ENCODE measurements at places on chromosomes 16 and 17.

DNA sequence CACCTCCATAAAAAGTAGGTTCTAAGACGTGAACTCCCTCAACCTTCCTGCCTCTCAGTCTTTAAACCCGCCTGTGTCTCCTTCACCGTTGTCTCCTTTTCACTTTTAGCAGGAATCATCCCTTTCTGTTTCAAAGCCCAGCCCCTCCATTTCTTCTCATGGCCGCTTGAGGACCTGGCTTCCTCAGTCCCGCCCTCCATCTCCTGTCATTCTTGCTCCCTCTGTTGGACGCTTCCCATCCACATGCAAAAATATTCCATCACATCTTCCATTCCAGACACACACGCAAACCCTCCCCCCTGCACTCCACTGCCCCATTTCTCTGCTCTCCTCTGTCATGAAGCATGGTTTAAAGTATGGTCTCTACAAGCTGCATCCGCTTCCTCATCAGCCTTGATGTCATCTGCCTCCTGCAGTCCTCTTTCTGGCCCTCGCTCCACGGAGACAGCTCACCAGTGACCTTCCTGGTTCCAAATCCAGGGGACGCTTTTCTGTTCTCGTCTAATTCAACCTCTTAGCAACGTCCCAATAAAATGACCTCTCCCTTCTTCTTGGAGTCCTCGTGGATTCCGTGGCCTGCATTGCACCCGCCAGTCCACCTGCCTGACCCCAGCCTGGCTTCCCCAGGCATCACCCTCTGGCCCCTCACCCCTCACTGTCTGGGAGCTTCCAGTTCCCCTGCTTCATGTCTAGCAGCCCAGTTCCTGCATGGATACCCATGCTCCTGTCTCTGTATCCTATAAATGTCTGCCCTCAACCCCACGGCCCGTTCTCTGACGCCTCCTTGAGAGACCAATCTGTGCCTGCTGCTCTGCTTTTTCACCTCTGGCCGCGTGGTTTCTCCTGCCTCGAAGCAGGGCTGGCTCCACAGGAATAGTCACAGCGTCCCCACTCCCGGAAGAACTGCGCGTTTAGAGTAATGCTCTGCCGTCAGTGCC is 26.2 kb downstream of the ANKRD40 start:
- DNase-seq = peak; percentile 88

DNA sequence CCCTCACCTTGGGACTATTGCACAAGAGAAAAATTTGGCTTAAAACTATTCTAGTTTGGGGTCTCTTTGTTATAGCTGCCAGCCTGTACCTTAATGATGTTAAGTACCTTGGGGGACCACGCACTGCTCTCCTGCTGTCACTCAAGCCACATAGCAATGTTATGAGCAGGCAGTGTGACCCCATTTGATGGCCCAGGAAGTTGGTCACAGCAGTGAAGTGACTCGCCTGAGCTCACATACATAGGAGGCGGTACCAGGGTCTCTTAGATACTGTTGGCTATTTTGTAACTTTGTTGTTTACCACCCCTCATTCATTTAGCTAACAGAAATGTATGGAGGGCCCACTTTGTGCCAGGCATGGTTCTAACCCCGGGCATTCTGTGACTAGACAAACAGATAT is 16.4 kb downstream of the KCNG4 start:
- no peak for DNase-seq

GRCh38 chr16:54118846-54119245 is 167.7 kb downstream of the IRX3 start:
- DNase-seq = no peak

GRCh38 chr16:84917492-84917891 is 93.8 kb downstream of the ZDHHC7 start:
- no peak for DNase-seq

DNA sequence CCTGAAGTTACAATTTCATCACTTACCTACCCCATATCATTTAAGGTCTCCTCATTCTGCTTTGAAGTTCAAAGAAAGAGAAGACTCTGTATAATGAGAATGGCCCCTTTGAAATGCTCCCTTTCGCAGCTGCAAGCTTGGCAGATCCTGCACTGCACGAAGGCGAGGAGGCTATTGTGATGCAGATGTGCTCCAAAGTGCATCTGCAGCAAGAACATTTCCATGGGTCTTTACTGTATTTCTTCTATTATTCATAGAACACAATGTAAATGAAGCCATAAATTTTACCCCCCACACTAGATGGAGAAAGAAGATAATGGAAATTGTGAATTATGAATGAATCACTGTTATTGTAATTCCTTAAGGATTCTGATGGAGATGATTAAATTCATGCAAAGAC is 178.7 kb downstream of the CHD9NB start:
- no peak for DNase-seq

GRCh38 chr16:87173294-87173893 is 143.8 kb downstream of the C16orf95 start:
- no peak for DNase-seq

- no peak for DNase-seq
Measured at GRCh38 chr17:3318336-3318735, 20.2 kb upstream of the OR3A1 start.

- no peak for DNase-seq
Measured at GRCh38 chr16:19110537-19111360, 3.0 kb upstream of the ITPRIPL2 start.

DNA sequence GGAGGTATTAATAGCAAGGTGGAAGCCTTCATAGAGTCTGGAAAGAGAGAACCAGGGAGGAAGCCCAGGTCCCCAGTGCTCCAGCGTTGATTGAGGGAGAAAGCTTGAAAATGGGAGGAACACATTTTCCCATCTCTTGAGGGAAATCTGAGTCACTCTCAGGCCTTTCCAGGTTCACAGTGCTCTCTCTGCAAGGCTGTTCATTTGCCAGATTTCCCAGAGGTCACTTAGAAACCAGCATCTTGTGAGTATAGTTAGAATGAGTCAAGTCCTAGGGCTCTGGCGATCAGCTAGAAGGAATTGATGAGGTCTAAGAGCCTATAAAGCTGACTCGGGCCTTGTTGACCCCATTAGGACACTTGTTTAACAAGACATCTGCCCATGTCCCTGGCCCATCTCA is 17.7 kb upstream of the ZNF594 start:
- DNase-seq = no peak

GRCh38 chr17:71921796-71922195 is 199.0 kb upstream of the SOX9 start:
- DNase-seq = no peak

GRCh38 chr16:84367297-84367680 is 1.0 kb upstream of the ATP2C2 start:
- DNase-seq = no peak

GRCh38 chr17:49565948-49566491 is 9.7 kb upstream of the NXPH3 start:
- DNase-seq = no peak

GRCh38 chr16:54506741-54507500 is 220.3 kb upstream of the IRX3 start:
- no peak for DNase-seq

GRCh38 chr17:1122533-1123392 is 57.0 kb downstream of the ABR start:
- peak; percentile 68 for DNase-seq

- DNase-seq = no peak
Measured at GRCh38 chr17:29713626-29714025, 90.9 kb upstream of the CORO6 start.

DNA sequence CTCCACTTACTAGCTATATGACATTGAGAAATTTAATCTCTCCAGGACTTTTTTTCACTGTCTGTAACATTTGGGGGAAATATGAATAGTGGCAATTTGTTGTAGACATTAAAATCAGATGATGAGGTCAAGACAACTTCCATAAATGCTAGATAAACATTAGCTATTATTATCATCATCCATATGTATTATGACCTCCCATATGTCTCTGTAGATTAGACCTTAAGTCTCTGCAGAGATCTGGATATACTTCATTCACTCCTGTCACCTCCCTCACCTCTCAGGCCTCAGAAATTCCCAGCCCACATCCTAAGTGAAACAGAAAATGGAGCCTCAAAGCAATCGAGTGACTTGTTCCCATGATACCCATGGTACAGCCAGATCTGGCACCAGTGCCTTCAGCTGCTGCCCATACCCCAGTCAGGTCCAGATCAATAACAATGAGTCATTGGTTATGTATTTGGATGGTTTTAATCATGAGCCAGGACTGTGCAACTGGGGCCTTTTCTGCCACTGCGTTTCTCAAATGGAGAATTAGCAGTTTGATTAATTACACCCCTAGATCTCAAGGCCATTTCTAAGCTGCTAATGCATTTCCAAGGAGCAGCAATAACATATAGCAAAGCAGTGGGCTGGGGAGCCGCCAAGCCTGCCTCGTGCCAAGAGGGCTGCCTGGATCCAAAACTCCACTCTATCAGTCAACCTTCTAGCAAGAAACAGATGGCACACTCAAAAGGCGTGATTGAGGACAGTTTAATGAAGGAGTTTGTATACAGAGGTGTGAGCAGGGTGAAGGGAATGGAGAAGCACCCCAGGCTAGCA is 2.6 kb upstream of the FDXR start:
- no peak for DNase-seq

- DNase-seq = peak; percentile 68
Measured at GRCh38 chr17:2025220-2025621, at the start of gene RTN4RL1. TSS of gene RTN4RL1 (minus strand) at chr17:2025334. CDS start at chr17:2024865, 469 bp downstream.

DNA sequence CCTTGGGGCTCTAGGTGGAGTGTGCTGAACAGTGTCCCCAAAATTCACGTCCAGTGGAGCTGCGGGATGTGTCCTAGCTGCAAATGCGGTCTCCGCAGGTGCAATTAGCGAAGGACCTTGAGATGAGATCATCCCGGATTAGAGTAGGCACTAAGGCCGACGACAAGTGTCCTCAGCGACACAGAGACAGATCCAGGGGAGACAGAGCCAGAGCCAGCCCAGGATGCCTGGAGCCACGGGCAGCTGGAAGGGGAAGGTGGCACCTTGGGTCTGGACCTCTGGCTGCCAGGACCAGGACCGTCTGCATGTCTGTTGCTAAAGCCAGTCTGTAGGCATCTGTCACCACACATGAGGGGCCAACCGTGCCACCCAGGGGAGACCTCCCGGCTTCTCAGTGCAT is 24.5 kb downstream of the SLC7A5 start:
- DNase-seq = no peak

- no peak for DNase-seq
Measured at GRCh38 chr17:76333673-76334505, 19.8 kb downstream of the PRPSAP1 start.

- DNase-seq = no peak
Measured at GRCh38 chr17:59121901-59122480, 15.3 kb upstream of the TRIM37 start.

GRCh38 chr17:64398320-64398719 is 7.7 kb upstream of the PECAM1 start:
- DNase-seq = no peak

GRCh38 chr17:44247440-44247841 is 20.5 kb downstream of the SLC4A1 start:
- no peak for DNase-seq

DNA sequence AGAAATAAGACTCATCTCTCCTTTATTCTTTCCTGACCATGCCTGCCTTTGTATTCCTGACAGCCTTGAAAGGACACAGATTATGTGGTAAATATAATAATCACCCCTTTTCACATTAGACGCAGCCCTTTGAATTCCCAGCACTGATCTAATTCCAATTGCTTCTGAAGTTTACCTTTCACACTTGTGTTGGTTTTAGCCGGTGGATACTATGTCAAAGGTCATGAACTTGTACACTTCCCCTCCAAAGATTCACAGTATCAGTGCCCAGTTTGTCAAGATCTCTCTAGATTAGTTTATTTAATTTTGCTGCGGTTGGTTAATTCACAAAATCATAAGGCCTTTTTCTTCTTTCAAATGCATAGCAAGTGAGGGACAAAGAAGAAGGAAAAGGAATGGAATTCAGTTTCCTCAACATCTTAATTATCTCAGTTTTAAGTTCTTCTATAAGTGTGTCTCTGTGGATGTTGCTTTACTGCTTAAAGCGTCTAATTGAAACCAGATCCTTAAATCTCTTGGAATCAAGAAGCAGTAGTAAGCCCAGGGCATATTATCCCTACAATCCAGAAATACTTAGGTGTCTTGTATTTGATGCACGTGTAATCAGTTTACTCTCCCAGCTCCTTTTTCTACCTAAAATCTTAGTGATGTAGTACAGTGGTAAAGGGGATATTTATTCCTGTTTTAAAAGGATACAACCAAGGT is 174.3 kb upstream of the TBX2 start:
- DNase-seq = no peak
